ENCODE measurements at places on chromosomes 6 and 20.
A peak's percentile ranks its signal among the peaks of the same experiment; 100 is the strongest.

GRCh38 chr6:44190715-44191114 is 26.0 kb upstream of the MYMX start:
- DNase-seq = no peak

DNA sequence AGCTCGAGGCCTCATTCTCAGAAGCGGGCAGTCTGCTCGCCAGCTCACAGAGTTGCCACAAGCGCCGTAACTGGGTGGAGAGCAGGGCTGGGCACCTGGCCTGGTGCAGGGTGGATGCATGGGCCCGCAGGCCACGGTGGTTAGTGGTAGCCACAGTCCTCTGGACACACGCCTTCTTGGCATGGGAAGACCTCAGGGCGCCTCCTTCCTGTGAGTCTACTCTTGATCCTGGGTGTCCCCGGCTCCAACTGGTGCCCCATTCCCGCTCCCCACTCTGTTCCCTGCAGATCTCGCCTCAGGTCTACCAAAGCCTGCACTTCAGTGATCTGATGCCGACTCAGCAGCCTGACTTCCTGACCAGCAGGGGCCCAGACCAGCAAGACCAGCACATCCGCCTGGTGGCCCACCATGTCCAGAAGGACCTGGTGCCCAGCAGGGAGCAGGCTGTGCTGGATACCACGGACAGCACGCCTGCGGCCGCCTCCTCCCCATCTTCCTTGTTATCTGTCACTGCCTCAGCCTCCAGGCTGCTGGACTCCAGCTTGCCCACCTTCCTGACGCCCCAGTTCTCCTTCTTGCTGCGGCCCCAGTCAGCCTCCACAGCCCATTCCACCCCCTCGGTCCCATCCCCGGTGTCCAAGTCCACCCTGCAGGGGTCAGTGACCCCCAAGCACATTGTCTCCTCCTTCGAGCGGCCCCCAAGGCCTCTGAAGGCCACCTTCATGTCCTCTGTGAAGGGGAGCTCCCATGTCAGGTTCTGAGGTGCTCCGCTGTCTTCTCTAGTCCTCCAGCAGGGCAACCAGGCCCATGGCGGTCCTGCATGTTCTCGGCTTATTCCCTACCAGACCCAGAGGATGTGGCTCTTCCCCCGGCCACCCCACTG is 43.1 kb downstream of the SUN5 start:
- no peak for DNase-seq

DNA sequence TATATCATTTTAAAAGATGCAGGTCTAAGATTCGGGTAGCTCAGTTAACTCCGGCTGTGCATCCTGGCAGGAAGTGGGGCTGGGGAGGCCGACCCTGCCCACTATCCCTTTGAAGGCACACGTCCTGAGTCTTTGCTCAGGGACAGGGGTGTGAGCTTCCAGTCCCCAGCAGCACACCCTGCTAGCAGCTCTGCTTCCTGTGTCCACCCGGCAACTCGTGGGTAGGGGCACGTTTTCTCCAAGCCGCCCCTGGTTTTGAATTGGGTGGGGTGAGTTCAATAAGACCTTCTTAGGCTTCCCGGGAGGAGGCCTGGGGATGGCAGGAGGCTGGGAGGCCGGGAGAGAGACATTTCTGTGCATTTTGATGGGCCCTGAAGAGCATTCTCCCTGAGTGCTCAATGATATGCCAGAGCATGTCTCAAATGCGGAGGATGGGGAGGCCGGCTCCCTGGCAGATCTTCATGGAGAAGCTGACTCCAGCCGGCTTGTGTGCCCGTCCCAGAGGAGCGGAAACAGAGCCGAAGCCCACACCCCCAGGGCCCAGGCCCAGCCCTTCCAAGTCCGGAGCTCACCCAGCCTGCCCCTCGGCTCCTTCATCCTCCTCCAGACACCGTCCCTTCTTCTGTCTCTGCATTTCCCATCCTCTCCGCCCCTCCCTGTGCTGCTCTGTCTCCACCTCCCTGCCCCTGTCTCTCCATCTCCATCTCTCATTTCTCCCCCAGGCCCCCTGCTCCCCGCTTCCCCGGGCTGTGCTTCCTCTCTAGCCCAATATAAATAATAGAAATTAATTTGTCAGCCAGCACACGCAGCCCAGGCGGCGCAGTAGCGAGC is 36.3 kb upstream of the ZFAND3 start:
- peak; percentile 71 for DNase-seq

DNA sequence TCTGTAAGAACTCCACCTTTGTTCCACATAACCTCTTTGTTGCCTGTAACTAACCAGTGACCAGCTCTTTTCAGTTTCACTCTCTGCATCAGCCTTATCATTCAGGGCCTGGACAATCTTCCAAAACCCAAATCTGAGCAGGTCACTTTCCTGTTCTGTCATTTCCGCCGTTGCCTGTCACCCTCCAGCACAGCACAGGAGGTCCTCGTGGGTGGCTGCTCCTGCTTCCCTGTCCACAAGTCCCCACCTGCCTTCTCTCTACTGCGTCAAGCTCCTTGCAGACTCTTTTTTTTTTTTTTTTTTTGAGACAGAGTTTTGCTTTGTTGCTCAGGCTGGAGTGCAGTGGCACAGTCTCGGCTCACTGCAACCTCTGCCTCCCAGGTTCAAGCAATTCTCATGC is 73.9 kb downstream of the MTHFD1L start:
- no peak for DNase-seq

DNA sequence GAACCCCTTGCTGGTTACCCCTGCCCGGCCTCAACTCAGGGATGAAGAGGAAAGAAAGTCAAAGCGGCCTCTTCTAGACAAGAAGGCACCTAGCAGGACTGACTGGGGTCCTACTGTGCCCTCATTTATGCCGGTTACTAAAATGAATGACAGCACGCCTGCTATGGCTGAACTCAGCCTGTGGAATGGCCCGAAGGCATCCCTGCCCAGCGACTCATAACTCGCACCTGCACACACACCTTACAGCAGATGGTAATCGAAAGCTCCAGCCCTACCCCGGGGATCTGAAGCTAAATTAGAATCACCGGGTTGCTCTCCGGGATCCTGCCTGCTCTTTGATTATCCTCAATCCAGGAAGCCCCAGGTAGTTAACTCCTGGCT is 747 bp upstream of the TXNDC5 start:
- no peak for DNase-seq

DNA sequence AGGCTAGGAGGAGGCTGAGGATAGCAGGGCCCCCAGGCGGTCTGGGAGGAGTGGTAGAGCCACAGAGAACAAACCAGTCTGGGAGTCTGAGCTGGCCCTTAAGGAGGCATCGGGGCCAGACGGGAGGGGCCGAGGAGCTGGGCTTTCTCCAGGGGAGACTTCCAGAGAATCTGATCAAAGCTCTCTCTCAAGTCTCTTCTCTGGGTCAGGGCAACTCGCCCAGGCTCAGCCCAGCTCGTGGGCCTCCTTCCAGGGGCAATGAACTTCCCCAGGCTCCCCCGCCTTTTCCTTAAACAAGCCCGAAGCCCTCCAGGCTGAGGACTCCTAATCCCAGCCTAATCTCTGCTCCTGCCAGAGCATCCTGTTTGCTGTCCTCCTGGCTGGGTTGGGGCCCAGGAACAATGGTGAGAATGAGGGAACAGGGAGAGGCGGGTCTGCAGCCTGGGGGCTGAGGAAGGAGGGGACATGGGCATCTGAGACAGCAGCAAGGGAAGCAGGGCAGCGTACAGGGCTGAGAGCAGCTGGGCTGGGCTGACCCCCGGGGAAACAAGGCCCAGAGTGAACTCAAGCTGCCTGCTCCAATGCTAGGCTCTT is 173.6 kb downstream of the ANKRD60 start:
- peak; percentile 70 for DNase-seq

- no peak for DNase-seq
Observed at GRCh38 chr20:20752712-20753111, 40.3 kb upstream of the RALGAPA2 start.

DNA sequence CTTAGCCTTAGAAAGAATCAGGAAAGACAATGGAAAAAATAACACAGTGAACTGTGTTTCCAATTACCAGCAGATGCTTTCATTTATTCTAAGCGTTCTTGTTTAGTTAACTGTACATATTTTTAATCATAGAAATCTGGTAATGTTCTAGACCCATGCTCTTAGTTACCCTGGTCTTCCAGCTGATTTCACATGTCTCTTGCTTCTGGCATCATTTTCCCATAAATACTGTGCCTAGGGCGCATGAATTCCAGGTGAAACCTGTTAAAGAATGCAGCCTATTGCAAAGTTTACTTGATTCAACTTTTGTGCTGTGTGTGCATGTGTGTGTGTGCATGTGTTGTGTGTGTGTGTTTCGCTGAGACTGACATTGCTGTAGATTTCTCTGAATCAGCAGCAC is 178.6 kb downstream of the PDE7B start:
- no peak for DNase-seq

DNA sequence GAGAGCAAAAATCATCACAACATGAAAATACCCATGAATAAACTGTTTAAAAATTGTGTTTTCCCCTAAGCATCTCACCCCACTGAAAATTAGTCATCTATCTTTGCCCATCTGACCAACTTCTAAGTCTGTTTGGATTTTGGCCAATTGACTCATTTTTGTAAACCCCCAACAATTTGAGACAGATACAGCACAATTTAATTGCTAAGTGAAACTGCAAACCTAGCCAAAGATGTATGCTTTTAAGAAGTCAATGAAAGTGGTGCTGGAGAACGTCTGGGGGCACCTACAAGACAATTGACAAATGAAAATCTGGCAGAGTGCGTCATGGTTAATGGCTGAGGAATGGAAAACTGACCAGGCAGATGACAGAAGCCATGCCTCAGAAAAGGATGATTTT is 30.9 kb upstream of the SLC24A3 start:
- no peak for DNase-seq

GRCh38 chr20:20342066-20342465 is 25.8 kb upstream of the INSM1 start:
- DNase-seq = no peak

DNA sequence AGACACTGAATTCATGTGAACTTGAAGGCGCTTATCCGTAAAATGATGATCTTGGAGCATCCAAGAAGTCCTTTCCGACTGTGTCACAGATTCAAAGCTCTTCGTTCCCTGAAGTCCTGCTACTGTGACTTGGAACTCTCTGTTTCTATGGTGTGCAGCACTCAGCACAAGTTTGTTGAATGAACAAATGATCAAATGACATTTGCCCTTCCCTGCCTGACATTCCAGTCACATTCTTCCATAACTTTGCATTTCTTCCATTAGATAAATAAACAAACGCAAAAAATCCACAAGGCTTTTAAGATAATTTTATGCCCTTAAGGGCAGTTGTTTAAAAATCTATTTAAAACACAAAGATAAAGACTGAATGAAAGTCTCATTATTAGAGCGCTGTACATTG is 39.9 kb downstream of the SGK1 start:
- DNase-seq = no peak

DNA sequence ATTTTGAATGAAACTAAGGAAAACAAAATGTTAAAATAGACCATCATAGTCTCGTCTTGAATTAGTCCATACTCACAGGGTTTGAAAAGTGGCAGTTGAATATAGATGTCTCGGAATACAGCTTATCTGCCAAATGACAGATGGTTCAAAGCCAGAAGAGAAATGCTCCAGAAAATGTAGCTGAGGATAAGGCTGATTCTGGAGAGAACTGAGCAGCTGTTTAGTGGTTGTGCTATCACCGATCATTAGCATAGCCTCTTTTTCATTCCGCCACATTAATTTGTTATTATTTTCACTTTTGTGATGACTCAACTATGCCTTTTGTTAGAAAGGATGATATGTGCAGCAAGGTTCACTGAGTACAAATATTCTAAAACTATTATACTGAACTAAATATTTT is 390.2 kb upstream of the MAN1A1 start:
- no peak for DNase-seq

Data from left forelimb (tissue), 1 donor.